ENCODE measurements at places on chromosomes 12 and 14.

DNA sequence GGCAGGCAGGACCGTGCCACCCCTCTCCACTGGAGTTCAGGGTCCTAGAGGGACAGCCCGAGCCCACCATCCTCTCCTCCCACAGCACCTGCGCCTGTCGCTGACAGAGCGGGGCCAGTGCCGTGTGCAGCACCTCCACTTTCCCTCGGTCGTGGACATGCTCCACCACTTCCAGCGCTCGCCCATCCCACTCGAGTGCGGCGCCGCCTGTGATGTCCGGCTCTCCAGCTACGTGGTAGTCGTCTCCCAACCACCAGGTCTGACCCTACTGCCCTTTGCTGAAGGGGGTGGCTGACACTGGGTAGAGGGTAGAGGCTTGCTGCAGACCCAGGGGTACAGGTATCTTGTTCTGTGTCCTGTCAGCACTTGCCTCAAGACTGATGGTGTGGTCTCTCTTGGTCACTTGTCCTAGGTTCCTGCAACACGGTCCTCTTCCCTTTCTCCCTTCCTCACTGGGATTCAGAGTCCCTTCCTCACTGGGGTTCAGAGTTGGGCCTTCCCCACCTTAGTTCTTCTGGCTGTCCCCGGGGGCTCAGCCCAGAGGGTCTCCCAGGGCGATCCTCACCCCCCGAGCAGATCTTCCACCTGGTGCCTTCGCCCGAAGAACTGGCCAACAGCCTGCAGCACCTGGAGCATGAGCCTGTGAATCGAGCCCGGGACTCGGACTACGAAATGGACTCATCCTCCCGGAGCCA lies 42.0 kb downstream of the SH2B3 start:
- DNase-seq = no peak

DNA sequence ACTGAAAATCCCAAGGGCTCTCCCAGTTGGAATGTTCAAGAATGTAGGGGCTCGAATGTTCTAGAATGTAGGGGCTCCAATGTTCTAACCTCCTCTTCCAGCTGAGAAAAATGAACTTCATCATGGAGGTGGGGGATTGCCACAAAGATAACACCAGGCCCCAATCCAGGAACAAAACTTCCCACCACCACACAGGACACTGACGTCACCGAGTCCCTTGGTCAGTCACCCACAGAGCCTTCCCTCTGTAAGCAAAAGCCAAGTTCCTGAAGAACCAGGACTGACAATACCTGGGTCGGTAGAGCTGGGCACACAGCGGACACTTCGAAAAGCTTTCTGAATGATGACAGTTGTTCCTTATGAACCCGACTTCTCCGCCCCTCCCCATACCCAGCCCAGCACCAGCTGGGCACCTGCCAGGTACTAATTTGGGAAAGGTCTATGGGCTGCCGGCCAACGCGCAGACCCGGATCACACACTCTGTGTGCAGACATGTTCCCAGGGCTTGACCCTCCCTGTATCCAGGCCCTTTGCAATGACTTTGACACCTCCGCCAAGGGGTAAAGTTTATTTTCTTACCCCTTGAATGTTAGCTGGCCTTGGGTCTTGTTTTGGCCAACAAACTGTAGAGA lies 18.9 kb downstream of the ITPK1 start:
- DNase-seq = no peak

GRCh38 chr14:92950193-92950540 lies 27.2 kb downstream of the CHGA start:
- no peak for DNase-seq

DNA sequence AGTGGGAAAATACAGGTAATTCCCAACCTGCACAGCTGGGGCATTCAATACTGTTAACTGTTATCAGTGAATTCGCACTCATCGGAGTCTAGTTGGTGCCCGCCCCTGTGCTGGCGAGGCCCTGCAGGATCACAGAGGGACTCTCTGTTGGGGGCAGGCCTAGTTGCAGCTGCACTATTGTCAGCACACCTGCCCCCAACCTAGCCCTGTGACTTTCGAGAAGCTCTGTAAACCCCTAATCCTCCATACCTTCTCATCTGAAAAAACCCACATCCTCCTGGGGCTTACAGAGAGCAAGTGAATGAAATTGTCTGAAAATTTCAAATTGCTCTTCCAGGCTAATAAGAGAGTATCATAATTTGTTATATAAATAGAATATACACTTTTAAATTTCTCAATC lies 132.2 kb upstream of the NUDT4 start:
- DNase-seq = no peak

GRCh38 chr14:100058777-100059437 lies 6.3 kb upstream of the EVL start:
- DNase-seq = no peak

- no peak for DNase-seq
These were observed 453.7 kb downstream of the RPL10L start for GRCh38 chr14:46197856-46198255.

DNA sequence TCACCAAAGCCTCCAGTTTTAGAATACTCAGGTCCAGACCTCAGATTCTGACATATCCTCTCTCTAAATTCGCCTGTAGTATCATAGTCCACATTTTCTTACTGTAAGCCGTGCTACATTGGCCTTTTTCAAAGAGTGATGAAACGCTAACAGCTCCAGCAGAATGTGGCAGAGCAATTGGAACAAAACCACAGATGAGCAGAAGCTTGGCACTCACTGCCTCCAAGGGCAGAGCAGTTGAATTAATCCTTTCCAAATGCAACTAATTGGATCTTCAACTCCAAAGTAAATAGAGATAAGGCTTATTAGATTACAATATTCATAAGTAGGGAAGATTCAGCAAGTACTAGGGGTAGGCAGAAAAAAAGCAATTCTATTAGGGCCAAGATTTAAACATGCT lies 128.3 kb downstream of the SLC35F4 start:
- no peak for DNase-seq

DNA sequence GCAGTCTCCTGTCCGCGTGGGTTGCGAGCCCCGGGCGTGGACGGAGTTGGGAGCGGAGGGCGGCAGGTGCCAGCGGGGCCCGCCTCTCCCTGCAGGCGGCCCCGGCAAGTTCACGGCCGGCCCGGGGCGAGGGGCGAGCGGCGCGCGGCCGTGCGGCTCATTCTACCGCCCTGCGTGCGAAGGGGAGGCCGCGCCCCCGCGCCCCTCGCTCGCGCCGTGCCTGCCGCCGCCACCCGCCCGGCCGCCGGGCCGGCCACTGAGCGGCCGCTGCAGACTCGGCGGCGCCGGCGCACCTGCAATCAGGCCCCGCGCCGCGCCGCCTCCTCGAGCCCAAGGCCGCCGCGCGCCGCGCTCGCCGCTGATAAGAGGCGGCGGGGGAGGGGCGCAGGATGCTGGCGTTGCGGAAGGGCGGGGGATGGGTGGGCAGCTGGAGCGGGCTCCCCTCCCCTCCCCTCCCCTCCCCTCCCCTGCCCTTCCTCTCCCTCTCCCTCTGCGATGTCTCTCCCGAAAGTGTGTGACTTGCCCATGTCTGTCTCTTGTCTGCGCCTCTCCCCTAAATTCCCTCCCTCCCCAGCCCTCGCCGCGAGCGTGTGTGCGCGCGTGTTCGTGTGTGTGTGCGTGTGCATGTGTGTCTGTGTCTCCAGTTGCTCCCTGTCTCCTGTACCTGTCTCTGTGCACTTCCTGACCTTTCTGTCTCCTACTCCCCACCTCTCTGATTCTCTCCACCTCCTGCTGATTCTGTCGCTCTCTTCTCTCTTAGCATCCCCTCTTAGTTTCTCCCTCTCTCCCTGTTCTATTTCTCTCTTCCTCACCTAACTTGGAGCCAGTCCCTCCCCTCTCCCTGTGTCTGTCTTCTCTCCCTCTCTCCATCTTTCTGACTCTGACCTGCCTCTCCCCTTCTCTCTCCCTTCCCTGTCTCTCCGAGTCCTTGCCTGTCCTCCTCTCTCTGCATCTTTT lies 768.1 kb upstream of the TBX3 start:
- DNase-seq = peak; percentile 60

DNA sequence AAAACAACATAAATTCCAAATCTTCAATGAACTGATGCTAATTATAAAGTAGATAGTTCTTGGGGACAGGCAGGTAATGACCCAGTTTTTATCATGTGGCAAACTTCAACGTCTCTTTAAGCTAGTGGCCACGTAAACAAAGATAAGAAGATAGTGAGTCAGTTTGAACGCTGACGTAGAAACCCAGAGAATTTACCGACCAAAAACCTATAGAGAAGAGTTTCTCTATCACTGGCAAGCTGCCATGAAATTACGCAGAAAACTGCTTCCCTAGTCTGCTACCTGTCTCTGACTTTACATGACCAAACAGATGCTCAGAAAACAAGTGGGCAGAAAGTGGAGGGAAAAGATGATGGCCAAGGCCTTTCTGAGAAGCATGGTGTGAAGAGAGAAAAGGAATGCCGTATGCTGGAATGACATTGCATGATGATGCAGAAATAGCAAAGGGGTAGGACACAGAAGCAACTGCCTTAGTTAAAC lies 136.3 kb downstream of the ITPR2 start:
- DNase-seq = no peak

- DNase-seq = no peak
These were observed 133.3 kb upstream of the FSCB start for GRCh38 chr14:44640416-44640815.

DNA sequence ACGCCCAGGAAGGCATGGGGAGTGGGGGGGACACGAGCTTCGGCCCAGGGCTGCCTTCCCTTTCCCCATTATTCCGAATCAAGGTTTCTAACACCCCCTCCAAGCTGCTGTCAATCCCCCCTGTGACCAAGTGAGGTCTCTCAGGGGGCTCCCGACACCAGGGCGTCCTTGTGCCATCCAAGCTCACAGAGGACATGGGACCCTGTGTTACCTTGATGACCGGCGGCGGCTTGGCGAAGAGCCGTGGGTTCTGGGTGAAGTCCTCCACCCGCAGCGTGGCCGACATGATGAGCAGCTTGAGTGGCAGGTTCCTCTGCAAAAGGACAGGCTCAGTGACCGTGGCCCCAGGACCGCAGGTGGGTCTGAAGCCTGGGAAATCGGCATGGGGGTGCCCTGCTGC lies 20.3 kb downstream of the DHX37 start:
- no peak for DNase-seq

GRCh38 chr14:100719976-100720520 lies 6.6 kb upstream of the DLK1 start:
- no peak for DNase-seq

DNA sequence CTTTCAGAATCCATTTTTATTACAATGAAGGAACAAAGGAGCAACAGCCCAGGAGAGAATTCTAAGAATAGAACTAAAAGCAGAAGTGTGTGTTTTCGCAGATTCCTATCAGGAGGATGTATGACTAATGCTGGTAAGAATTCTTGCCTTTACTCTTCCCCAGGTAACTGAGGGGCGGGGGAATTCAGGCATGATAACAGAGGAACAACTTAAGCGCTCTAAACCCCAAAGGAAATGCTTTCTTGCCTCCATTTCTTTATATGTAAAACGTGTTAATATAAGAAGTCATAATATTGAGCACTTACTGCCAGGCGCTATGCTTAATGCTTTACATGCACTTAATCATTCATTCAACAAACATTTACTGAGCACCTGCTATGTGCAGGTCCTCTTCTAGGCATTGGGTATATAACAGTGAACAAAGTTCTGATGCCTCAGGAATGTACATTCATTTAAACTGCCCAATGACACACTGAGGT lies 4.5 kb downstream of the HCAR1 start:
- DNase-seq = no peak

DNA sequence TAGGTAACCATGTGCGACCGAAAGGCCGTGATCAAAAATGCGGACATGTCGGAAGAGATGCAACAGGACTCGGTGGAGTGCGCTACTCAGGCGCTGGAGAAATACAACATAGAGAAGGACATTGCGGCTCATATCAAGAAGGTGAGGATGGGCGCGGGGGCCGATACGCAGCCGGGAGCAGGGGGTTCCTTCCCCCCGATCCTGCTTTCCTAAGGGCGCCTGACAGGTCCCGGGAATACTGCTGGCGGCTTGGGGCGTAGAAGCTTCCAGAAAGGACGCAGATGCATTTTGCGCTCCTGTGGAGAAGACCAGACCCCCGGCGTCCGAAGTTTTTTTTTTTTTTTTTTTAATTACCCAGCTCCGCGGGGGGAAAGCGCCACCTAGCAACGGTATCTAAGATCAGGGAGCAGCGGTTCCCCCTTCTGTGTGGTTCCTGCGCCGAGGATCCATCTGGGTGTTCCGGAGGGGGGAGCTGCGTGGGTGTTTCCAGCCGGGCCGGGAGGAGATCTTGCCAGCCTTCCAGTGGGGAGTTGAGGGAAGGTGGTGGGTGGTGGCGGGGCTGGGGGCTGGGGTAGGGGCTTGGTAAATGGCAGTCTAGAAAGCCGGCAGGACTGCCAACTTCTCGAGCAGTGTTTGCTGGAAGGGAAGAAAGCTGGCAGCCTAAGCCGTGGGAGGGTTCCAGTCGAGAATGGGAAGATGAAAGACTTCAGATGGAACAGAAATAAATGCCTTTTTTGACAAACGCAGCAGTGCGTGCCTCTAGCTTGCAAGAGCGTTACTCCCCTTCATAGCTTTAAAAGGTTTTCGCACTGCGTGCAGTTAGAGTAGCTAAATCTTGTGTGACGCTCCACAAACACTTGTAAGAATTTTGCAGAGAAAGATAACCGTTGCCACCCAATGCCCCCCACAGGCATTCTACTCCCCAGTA lies 764 bp downstream of the DYNLL1 start:
- DNase-seq = peak; percentile 70

DNA sequence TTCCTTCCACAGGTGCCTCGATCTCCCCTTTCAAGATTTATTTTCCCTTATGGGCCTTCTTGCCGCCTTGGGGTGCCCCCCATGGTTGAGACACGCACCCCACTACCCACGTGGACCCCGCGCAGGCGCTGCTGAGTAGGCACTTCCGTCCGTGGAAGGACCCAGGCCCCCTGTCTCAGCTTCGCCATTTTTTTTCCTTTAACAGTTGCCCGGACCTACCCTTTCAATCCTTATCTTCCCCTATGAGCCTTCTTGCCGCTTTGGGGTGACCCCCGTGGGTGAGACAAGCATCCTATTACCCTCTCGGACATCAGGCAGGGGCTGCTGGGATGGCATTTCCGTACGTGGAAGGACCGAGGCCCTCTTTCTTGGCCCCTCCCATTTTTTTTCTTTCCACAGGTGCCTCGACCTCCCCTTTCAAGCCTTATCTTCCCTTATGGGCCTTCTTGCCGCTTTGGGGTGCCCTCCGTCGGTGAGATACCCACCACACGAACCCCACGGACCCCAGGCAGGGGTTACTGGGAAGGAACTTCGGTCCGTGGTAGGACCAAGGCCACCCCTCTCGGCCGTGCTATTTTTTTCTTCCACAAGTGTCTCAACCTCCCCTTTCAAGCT lies 268.2 kb downstream of the ALG10 start:
- DNase-seq = no peak

DNA sequence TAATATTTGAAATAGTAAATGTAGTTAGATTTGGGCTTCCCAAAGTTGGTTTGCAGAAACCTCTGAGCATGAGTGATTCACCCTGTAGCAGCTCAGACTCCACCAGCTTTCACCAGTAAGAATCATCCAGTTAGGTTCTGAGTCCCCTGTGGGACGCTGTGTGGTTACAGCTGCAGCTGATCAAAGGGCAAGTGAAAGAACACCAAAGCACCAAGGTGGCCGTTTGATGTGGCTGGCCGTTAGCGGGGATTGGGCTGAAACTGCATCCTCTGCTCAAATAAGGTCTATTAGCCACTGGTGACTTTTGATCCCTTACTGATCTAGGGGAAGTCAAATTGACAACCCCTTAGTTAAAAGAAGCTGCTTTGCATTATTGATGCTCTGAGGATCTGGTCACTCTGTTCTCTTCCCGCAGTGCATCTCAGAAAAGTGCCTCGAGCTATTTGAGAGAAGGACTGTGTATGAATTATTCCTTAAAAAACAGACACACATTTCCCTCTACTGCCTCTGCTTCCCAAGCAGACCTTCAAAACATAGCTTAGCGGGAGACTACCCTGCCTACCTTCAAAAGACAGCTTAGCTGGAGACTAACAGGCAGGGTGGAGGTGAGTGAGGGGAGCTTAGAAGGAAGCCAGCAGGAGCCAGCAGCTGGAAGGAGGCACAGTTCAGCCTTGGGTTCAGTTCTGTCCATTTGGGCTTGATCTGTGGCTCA lies 3.7 kb downstream of the ABHD12B start:
- DNase-seq = no peak

Data from neuronal stem cell (in vitro differentiated cells).